ENCODE measurements at places on chromosomes 6 and 20. TPM values are rescaled to one million over a fixed set of nuclear protein-coding genes. Genes with fewer than 3 reads are reported as not detected.

Gene FRK
- total RNA-seq = 0.02 TPM

Gene PERP
- total RNA-seq = 3.5 TPM

Gene LST1
- total RNA-seq = 71.0 TPM

Gene MUCL3
- total RNA-seq = not detected

Gene EPPIN
- total RNA-seq = not detected

Gene PPP1R16B
- 80.5 TPM for total RNA-seq

Gene MYCT1
- total RNA-seq = not detected

Gene TREML1
- total RNA-seq = not detected

Gene RFX6
- not detected for total RNA-seq

Gene BMP2
- not detected for total RNA-seq

Gene TNF
- total RNA-seq = 53.4 TPM

Gene TBX18
- not detected for total RNA-seq

Gene RSPO3
- not detected for total RNA-seq

Gene IRAK1BP1
- 2.2 TPM for total RNA-seq

Gene LTB
- 1,452 TPM for total RNA-seq

Gene APOBEC2
- total RNA-seq = not detected

Gene PACRG
- total RNA-seq = not detected

Gene GSTA1
- total RNA-seq = not detected

Gene PPP1R3G
- total RNA-seq = 0.15 TPM

Gene TXLNB
- 0.76 TPM for total RNA-seq

Gene SLC22A2
- not detected for total RNA-seq

Gene KIFC1
- 109 TPM for total RNA-seq

Gene NNAT
- not detected for total RNA-seq

Gene ULBP2
- total RNA-seq = 2.7 TPM

Gene TSBP1
- not detected for total RNA-seq

Gene TFAP2D
- not detected for total RNA-seq

Gene KCNG1
- total RNA-seq = not detected

Gene CPXM1
- 0.12 TPM for total RNA-seq

Gene FAM209B
- 1.1 TPM for total RNA-seq

Gene KCNK16
- total RNA-seq = not detected

Gene CFAP206
- total RNA-seq = not detected

Gene CHRNA4
- not detected for total RNA-seq

Gene LIN28B
- not detected for total RNA-seq

Gene CST5
- not detected for total RNA-seq

Gene C20orf141
- not detected for total RNA-seq

Gene SLC35F1
- not detected for total RNA-seq

Gene SNTA1
- total RNA-seq = 7.0 TPM

Gene FOXA2
- not detected for total RNA-seq

Gene DOK5
- total RNA-seq = 0.20 TPM

Gene TRIM31
- not detected for total RNA-seq

Gene COL9A1
- not detected for total RNA-seq
